Uterus (tissue), 4 donors: ENCODE measurements at places on chromosomes 2 and 18.

DNA sequence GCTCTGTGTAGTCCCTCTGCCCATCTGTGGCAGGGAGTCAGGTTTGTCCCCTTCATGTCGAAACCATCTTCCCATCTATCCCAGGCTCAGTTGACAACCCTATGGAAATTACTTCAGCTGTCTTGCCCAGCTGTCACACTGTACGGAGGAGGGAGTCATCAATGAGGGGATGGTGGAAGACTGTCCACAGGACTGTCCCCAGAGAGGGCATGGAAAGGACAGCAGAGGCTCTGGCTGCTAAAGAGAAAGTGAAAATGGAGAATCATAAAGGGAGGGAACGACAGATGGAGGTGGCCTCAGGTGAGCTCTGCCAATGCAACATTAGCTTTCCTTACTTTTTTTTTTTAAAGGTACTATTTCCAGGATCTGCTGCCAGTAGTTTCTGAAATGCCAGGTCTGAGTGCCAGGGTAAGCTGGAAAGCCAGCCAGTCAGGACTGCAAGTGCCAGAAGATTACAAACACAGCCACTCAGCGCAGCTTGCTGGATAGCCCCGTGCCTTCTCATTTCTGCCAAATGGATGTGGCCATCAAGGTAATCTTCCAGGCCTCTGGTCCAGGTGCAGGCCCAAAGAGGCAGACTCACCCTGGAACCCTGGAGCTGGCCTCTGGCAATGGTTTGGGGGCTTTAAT, 192.8 kb downstream of the AGPS start:
- H3K27me3 ChIP-seq = no peaks in the 10 kb centered on the region
- H3K4me1 ChIP-seq = no peaks in the 10 kb centered on the region

DNA sequence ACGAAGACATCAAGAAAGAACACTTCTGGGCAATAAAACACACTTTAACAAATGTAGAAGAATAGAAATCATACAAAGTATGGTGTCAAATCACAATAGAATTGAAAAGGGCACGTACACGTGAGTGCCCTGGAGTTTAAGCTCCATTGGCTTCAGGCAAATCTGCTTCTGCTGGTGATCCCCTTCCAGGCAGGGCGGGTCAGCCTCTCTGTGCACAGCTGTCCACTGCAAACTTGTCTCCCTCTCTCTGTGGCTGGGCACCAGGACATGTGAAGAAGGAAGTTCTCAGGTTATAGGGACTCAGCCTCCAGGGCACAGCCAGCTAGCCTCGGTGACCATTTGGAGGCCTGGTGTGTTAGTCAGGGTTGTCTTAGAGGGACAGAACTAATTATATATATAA, 66.0 kb downstream of the ST3GAL5 start:
- H3K36me3 ChIP-seq = no peaks in the 10 kb centered on the region
- no peak overlapping the region for H3K4me3 ChIP-seq
- DNase-seq = no peak
- no peaks in the 10 kb centered on the region for H3K4me1 ChIP-seq
- H3K27me3 ChIP-seq = no peaks in the 10 kb centered on the region

DNA sequence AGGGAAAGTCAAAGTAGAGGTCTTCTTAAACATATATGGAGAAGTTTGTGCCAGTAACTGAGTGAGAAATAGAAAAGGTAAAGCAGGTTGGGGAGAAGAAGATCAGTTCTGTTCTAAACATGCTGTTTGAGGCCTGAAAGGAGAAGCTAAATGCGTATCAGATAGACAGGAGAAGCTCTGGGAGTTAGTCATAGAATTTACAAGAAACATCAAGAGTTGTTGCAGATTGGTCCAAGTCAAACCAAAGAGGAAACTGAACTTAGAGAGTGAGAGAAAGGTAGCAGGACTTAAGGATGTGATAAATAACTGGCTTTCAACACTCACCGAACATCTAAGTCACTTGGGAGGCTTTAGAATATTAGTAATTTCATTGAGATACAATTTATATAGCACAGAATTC, 29.2 kb upstream of the CERS6 start:
- H3K27ac ChIP-seq = no peak overlapping the region
- H3K4me1 ChIP-seq = no peaks in the 10 kb centered on the region
- H3K27me3 ChIP-seq = no peaks in the 10 kb centered on the region
- H3K4me3 ChIP-seq = no peak overlapping the region

DNA sequence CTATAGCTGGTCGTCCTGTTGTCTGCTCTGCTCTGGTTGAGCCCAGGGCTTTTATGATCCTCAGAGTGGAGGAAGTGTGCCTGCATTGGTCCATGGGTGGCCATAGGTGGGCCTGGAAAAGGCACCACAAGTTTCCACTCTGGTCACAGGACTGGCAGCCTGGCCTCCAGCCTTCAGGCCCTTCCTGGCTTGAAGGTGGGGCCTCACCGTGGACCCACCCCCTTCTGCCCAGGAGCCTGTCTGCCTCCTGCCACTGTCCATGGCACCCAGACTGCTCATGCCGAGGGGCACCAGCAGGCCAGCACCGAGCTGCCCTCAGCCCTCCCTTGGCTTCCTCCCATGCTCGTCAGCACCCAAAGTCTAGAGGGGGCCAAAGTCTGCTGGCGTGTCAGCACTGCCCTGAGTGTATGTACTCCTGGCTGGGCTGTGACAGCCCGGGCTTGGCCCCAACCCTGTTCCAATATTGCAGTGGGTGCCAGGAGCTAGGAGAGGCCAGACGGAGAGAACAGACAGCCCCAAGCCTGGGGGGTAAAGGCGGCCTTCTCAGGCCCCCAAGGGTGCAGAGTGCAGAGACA, 529.4 kb downstream of the DCC start:
- no peaks in the 10 kb centered on the region for H3K27me3 ChIP-seq
- no peak for DNase-seq
- H3K4me3 ChIP-seq = no peak overlapping the region
- no peaks in the 10 kb centered on the region for H3K36me3 ChIP-seq

- no peaks in the 10 kb centered on the region for H3K27me3 ChIP-seq
- H3K4me3 ChIP-seq = no peak overlapping the region
- no peaks in the 10 kb centered on the region for H3K4me1 ChIP-seq
- H3K27ac ChIP-seq = no peak overlapping the region
- no peaks in the 10 kb centered on the region for H3K36me3 ChIP-seq
Observed at GRCh38 chr2:150459281-150459680, 28.2 kb downstream of the RND3 start.
